Cerebellar nuclear complex (tissue), 1 donor: ENCODE measurements at places on chromosomes 3 and 15.

GRCh38 chr3:192122832-192123594 is 604.3 kb downstream of the FGF12 start:
- no peak for DNase-seq

- no peak for DNase-seq
Measured at GRCh38 chr3:43455233-43455632, 166.6 kb downstream of the ANO10 start.

- DNase-seq: no peak
Measured at GRCh38 chr3:29064085-29064484, 216.8 kb upstream of the RBMS3 start.

DNA sequence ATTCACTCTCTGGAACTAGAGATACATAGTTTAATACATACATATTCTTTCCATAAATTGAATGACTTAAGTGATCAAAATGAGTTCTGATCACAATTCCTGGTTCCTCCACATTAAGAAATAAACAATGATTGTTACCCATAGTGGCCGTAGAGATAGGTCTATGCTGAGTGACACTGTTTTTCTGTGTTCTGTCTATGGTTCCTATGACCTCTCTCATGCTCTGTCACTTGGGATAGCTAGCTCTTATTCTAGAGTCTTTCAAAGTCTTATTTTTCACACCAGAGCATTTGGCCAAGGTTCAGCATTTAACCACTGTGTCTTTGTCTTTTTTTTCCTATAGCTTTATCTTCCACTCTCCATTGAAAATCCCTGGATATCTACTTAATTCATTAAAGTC is 132.4 kb downstream of the GOLGA6L6 start:
- DNase-seq: no peak

- DNase-seq: no peak
Measured at GRCh38 chr15:38847666-38848065, 283.1 kb upstream of the RASGRP1 start.

- no peak for DNase-seq
Measured at GRCh38 chr3:126721246-126721645, 17.2 kb downstream of the CHCHD6 start.

- DNase-seq: no peak
Measured at GRCh38 chr15:65653801-65654521, 32.2 kb downstream of the SLC24A1 start.

GRCh38 chr3:36561601-36562000 is 181.3 kb downstream of the STAC start:
- DNase-seq: no peak

DNA sequence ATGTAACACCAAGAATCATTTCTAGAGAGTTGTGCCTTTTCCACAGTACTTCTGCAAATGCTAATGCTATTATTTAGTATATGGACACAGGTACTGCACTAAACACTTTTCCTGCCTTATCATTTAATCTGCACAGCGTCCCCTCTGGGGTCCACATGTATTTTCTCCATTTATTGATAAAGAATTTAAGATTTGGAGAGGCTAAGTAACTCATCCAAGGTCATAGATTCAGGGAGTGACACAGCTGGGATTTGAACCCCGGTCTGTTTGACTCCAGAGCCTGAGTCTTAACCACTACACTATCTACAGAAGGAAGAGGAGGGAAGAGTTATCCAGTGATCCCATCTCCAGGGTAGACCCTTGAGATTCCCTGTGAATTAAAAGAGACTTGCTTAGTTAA is 24.9 kb upstream of the TPRG1 start:
- DNase-seq: no peak

- DNase-seq: no peak
Measured at GRCh38 chr3:98800401-98800800, 37.3 kb downstream of the ST3GAL6 start.

- DNase-seq: no peak
Measured at GRCh38 chr3:123798550-123798949, 85.6 kb downstream of the MYLK start.

- no peak for DNase-seq
Measured at GRCh38 chr3:191809326-191809949, 348.5 kb downstream of the PYDC2 start.

DNA sequence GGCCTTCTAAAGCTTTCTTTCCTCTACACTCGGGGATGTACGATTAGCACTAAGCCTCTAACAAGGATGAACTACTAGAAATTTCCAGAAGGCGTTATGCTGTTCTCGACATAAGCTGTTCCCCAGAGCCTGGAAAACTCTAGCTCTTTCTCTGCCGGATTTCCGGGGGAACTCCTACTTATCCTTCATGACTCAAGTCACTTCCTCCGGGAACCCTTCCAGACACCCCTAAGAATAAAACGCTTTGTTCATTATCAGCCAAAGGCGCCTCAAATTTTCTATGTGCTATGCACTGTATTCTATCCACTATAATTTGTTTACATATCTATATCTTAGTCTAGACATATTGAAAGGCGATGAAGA is 455 bp upstream of the SNAP23 start:
- no peak for DNase-seq

GRCh38 chr3:55169608-55170072 is 241.8 kb upstream of the LRTM1 start:
- no peak for DNase-seq

DNA sequence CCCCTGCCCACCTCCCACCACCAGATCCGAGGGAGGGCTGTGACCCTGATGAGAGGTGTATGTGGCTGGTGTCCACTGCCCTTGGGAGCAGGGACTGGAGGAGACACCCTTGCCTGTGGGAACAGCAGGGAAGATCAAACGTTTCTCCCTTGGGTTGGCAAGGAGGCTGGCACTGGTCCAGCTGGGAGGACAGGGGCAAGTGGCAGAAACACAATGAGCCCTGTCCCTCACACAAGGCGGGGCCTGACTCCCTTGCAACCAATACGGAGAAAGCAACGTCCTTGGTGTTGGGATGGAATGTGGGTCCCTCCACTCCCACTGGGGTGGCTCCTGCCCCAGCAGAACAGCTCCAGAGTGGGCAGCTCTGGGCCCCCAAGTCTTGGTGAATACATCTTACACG is 5.2 kb downstream of the HYAL2 start:
- no peak for DNase-seq

GRCh38 chr3:38281895-38282686 is at the start of gene SLC22A14:
TSS of gene SLC22A14 (plus strand) at chr3:38282294. CDS start at chr3:38306027, 23,733 bp downstream.
- no peak for DNase-seq

GRCh38 chr3:189952272-189952671 is 168.4 kb downstream of the P3H2 start:
- no peak for DNase-seq
